Stomach (tissue), 19 donors: ENCODE measurements at places on chromosomes 11 and 22. TPM values are rescaled to one million over a fixed set of nuclear protein-coding genes. Genes with fewer than 3 reads are reported as not detected.

The CNIH2 gene
- total RNA-seq = not detected

The PRR14L gene
- 32.7 TPM for total RNA-seq

DNA sequence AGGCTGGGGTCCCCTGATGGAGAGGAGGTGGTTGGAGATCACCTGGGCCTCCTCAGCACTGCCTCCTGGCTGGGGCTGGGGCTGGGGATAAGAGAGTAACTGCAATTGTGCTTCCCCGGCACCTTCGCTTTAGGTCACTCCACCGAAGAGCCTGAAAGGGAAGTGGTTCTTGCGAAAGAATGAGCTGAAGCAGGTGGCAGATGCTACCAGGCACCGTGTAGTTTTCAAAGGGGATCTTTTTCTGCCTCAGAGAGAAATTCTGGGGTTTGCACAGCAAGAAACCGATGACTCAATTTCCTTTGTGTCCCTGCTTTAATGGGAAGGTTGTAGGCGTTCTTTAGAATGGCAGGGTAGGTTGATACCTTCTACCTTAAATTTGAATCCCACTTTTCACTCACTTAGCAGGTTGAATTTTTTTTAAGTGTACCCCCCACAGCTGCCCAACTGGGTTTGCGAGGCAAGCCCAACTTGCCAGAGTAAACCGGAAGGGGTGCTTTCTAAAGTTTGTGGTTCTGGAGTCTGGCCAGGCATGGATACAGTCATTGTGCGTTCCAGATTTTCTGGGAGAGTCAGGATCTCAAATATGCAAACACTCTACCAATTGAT lies 5.3 kb downstream of the CD44 start:
- H3K27ac ChIP-seq = peak overlapping the region; percentile 94
- H3K36me3 ChIP-seq = peaks cover 5% of the 10 kb centered on the region
- H3K4me1 ChIP-seq = peaks cover 93% of the 10 kb centered on the region
- peak; percentile 32 for DNase-seq

GRCh38 chr11:69293819-69294505 lies at the start of gene MYEOV:
Gene MYEOV (plus strand): TSS chr11:69294155. CDS start chr11:69295355, 1,200 bp downstream.
- peak; percentile 67 for DNase-seq
- no peak within 1 kb of the TSS for H3K27ac ChIP-seq
- H3K36me3 ChIP-seq = no peaks in the 10 kb centered on the region
- no peak within 1 kb of the TSS for H3K4me3 ChIP-seq
- peaks cover 72% of the 10 kb centered on the region for H3K4me1 ChIP-seq

- H3K4me3 ChIP-seq = no peak overlapping the region
- H3K36me3 ChIP-seq = no peaks in the 10 kb centered on the region
- no peak for DNase-seq
- no peaks in the 10 kb centered on the region for H3K27me3 ChIP-seq
Observed at GRCh38 chr11:104637662-104638170, 260.5 kb downstream of the CASP12 start.

DNA sequence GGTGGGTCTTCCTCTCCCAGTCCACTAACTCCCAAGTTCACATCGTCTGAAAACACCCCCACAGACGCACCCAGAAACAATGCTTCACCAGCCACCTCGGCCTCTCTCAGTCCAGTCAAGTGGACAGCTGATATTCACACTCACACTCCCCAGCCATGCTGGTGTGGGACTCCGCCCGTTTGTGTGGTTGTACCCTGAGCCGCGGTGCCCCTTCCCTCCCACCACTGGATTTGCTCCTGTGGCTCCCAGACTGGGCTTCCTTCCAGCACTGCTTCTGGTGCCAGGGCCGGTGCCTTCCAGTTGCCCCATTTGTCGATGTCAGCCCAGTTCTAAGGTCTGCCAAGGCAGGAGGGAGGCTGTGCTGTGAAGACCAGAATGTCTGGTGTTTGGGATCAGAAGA lies 37.9 kb upstream of the PLET1 start:
- no peak overlapping the region for H3K27ac ChIP-seq
- H3K27me3 ChIP-seq = no peaks in the 10 kb centered on the region
- no peak overlapping the region for H3K4me3 ChIP-seq
- no peak for DNase-seq

GRCh38 chr11:104713401-104713800 lies 184.9 kb downstream of the CASP12 start:
- H3K36me3 ChIP-seq = no peaks in the 10 kb centered on the region
- H3K27me3 ChIP-seq = no peaks in the 10 kb centered on the region
- DNase-seq = no peak
- no peak overlapping the region for H3K4me3 ChIP-seq
- no peak overlapping the region for H3K27ac ChIP-seq

GRCh38 chr11:15471048-15471894 lies 356.5 kb downstream of the INSC start:
- no peaks in the 10 kb centered on the region for H3K4me1 ChIP-seq
- H3K27me3 ChIP-seq = no peaks in the 10 kb centered on the region
- H3K4me3 ChIP-seq = no peak overlapping the region
- no peaks in the 10 kb centered on the region for H3K36me3 ChIP-seq
- no peak overlapping the region for H3K27ac ChIP-seq

DNA sequence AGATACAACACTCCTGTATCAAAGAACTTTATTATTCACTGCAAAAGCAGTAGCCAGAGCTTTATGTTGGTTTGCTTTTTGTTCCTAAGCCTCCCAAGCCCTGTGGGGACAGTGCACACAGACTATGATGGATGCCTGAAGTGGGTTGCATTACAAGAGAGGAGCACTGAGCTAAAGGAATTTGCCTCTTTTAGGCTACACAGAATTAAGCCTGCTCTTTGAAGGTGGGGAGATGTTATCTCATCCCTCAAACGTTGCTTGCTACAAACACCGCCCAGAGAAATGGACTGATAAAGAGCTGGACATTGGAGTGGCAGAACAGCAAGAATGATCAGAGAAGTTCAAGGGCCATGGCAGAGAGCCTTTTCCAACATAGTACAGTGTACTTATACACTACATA lies 2.5 kb upstream of the POGLUT3 start:
- H3K27ac ChIP-seq = no peak overlapping the region
- no peak overlapping the region for H3K4me3 ChIP-seq
- H3K36me3 ChIP-seq = no peaks in the 10 kb centered on the region
- DNase-seq = no peak

GRCh38 chr22:48635816-48636215 lies 1191.9 kb downstream of the BRD1 start:
- H3K27ac ChIP-seq = no peak overlapping the region
- DNase-seq = no peak
- H3K36me3 ChIP-seq = no peaks in the 10 kb centered on the region
- no peaks in the 10 kb centered on the region for H3K4me1 ChIP-seq
- no peak overlapping the region for H3K4me3 ChIP-seq
- peaks cover 40% of the 10 kb centered on the region for H3K27me3 ChIP-seq

DNA sequence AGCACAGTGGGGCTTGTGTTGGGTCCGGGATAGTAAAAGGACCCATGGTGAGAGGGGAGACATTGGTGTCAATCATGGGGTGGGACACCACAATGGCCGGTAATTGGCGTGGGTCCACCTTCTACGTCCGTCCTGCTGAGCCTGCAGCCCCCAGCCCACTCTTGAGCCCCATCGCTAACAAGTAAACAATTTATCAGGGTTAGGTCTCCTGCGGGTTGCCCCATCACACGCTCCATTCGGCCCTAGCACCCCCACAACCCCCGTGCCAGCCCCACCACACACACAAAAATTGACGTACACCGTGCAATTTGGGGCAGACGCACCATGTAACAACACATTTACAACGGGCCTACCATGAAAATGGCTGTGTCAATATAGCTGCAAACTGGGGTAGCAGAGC lies 86.5 kb upstream of the HTATIP2 start:
- no peak overlapping the region for H3K4me3 ChIP-seq
- no peaks in the 10 kb centered on the region for H3K36me3 ChIP-seq
- H3K27ac ChIP-seq = no peak overlapping the region

GRCh38 chr11:19281041-19281440 lies 40.3 kb upstream of the E2F8 start:
- H3K27me3 ChIP-seq = peaks cover 4% of the 10 kb centered on the region
- DNase-seq = no peak
- no peak overlapping the region for H3K27ac ChIP-seq

DNA sequence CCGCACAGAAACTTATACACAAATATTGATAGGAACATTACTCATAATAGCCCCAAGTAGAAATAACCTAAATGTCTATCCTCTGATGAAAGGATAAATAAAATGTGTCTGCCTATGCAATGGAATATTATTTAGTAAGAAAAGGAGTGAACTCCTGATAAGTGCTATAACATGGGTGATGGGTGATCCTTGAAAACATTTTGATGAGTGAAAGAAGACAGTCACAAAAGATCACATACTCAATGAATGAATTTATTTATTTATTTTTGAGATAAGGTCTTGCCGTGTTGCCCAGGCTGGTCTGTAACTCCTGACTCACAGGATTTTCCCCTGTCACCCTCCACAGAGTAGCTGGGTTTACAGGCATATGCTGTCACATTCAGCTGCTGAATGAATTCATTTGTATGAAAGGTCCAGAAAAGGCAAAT lies 17.3 kb downstream of the RNF121 start:
- H3K4me1 ChIP-seq = peaks cover 29% of the 10 kb centered on the region
- H3K27ac ChIP-seq = no peak overlapping the region
- no peak overlapping the region for H3K4me3 ChIP-seq
- DNase-seq = no peak
- no peaks in the 10 kb centered on the region for H3K36me3 ChIP-seq
- H3K27me3 ChIP-seq = no peaks in the 10 kb centered on the region
